ENCODE measurements at places on chromosomes 1 and 21.

DNA sequence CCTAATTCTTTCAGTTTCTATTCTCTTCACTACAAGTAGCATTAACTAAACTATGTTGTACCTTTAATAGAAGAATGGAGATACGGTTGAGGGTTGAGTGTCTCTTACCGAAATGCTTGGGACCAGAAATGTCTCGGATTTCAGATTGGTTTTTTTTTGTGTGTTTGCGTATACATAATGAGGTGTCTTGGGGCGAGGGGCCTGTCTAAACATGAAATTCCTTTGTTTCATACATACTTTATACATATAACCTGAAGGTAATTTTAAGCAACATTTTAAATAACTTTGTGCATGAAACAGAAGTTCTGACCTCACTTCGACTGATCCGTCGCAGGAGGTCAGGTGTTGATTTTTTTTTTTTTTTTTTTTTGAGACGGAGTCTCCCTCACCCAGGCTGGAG lies 36.3 kb upstream of the MYOCOS start:
- DNase-seq = no peak

DNA sequence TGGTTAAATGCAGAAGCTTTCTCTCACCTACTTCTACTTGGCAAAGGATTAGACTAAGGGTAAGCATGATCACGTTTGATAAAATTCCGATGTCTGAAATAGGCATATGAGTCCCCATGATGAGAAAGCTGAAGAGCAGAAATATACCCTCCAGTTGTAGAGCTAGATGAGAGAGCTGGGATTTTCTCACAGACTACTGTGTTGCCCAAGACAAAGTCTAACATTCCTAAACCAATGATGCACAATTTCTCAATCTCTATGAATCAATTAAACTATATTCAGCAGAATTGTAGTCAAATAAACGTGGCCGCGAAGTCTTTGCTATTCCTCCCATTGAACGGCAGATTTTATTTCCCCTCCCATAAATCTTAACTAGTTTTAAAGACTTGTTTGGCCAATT lies 699.2 kb downstream of the KCNT2 start:
- DNase-seq = no peak

GRCh38 chr1:114040273-114041015 lies 61.2 kb downstream of the OLFML3 start:
- DNase-seq = no peak

DNA sequence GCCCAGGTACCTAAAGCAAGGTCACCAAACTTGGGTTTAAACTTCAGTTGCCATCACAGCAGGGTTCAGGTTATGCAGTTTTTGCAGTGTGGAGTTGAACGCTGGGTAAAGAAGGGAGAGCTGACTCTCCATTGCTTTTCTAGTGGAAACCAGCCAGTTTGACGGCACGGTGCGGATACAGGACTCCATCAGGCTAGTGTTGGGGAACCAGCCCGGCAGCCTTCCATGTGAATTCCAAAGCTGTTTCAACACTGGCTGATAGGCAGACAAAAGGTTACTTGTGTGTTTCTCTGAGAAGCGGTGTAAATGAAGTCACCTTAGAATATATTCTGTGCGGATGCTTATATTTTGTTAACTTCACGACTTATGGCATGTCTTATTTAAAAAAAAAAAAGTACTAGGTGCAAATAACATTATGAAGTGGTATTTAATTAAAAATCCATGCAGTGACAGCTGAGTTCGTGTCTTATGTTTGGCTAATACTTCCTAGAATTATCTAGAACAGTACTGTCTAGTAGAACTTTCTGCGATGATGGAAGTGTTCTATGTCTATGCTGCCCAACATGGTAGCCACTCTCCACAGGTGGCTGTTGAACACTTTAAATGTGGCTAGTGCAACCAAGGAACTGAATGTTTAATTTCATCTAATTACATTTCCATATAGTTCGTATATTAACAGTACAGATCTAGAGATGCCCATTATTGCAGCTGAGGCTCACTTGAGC lies 29.9 kb upstream of the RCAN3 start:
- no peak for DNase-seq

DNA sequence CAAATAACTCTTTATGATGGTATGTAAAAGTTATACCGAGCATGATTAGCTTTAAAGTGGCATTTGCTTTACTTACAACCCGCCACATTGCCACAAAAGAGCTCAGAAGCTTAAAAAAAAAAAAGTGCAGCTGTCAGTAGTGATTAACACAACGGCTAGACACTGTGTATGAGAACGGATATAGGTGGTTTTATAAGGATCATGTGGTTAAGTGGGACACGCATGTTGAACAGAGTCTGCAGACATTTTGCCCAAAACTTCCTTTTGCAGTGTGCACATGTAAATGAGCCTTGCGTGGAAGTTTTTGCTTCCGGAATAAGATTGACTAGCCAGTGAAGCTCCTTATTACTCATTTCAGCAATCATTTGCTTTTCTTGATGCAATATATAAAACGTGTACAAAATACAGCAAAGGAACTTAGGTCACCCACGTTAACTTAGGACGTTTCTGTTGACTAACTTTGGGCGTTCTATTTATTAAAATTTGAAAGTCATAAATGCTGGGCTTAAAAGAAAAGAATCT lies 58.7 kb upstream of the RGS1 start:
- DNase-seq = peak; percentile 86

- DNase-seq = no peak
These were observed 15.8 kb downstream of the SCAF4 start for GRCh38 chr21:31716106-31716505.

- DNase-seq = no peak
These were observed 475.6 kb upstream of the B3GALT2 start for GRCh38 chr1:193662030-193662429.

DNA sequence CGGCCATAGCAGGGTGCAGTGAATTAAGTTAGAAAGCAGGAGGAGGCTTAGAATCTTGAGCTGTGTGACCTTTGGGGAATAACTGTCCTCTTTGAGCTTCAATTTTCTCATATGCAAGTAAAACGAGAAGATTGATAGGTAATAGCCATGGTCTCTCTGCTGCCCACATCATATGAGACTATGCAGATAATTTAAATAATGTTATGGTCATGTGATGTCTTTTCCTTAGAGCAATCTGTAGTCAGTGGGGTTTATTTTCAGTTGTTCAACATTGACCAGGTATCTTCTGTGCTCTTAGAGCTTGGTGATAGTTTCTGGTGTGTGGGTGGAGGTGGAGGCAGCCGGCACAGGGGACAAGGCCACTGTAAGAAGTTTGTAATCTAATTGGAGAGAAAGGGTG lies 537.1 kb downstream of the KIF26B start:
- DNase-seq = no peak

DNA sequence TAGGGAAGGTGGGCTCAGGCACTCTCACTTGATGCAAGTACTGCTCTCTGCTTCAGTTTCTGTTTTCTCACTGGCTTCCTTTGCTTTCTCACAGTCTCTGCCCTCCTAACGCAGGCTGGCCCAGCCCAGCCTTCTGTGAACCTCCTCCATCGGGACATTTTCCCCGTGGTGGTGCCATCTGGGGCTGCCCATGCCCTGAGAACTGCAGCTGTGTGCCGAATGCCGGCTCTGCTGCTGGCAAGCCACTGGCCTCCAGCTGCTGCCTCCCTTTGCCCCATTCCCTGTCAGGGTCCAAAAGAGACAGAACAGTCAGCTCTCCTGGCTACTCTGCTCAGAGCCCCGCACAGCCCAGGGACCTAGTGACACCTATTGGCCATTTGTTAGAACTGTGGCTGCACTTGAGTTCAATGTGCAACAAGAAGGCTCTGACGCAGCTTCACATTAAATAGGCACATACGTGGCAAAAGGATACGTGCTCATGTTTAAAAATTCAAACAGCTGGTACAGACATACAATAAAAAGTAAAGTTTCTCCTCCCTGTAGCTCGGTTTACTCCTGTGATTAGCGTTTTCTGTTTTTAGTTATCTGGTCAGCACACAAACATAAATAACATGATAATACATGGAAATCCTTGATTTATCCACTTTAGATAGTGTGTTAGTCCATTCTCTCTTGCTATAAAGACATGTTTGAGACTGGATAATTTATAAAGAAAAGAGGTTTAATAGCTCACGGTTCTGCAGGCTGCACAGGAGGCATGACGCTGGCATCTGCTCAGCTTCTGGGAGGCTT lies 46.6 kb downstream of the FCRL5 start:
- peak; percentile 11 for DNase-seq

DNA sequence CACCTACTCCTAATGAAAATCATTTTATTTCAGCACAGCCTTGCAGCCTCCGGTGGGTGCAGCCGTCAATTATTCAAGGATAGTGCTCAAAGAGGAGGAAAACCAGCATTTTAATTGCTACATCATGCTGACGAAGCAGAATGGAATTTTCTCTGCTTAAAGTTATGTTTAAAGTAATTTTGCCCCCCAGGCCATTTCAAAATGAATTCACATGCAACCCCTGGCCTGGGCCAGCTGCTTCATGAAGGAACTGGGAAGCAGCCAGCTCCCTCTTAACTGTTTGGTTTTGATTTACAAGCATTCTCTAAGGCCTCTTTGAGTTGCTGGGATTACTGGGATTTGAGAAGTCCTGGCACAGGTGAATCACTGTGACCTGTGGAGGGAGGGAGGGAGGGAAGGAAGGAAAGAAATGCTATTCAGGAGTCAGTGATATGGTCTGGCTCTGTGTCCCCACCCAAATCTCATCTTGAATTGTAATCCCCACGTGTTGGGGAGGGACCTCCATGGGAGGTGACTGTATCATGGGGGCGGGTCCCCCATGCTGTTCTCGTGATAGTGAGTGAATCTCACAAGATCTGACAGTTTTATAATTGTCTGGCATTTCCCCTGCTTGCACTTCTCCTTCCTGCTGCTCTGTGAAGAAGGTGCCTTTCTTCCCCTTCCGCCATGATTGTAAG lies 66.0 kb downstream of the PGBD5 start:
- no peak for DNase-seq

GRCh38 chr1:183926983-183927382 lies 110.5 kb downstream of the COLGALT2 start:
- no peak for DNase-seq

- DNase-seq = no peak
These were observed 234.8 kb downstream of the GPR52 start for GRCh38 chr1:174682419-174683008.

DNA sequence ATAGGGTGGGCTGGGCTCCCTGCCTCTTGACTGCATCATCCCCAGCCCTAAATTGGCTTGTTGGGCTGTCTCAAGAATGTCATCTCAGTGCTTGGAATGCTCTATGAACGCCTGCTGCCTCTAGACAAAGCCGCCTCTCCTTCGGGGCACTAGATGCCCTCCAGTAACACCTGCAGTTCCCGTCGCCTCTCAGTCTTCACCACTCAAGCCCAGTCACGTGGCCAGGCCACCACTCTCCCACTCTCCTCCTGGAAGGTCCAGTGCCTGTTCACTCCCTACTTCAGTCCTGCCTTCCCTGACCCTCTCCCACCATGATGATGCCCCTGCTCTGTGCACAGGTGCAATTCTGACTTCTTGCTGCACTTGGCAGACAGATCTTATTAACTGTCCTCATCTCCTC lies 7.0 kb downstream of the TAS1R2 start:
- DNase-seq = no peak

- no peak for DNase-seq
These were observed 235.4 kb downstream of the HMCN1 start for GRCh38 chr1:185969524-185969991.

DNA sequence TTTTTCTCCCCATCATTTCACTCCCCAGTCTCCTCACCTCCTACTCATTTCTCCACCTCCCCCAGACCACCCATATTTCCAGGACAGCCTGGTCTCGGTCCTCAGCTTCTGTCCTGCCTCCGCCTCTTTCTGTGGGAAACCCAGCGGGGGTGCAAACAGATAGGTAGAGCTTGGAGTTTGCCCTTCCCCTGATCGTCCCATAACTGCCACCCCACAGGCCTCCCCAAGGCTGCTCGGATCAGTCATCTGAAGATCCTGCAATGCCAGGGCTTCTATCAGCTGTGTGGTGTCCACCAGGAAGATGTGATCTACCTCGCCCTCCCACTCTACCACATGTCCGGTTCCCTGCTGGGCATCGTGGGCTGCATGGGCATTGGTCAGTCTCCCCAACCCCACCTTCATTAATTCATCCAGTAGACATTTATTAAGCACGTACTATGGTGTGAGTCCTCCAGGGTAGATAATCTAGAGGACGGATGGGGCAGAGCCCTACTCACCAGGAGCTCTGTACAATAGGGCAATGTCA lies 1.7 kb downstream of the SLC27A3 start:
- no peak for DNase-seq

GRCh38 chr1:235513495-235514366 lies 9.5 kb upstream of the B3GALNT2 start:
- peak; percentile 56 for DNase-seq

DNA sequence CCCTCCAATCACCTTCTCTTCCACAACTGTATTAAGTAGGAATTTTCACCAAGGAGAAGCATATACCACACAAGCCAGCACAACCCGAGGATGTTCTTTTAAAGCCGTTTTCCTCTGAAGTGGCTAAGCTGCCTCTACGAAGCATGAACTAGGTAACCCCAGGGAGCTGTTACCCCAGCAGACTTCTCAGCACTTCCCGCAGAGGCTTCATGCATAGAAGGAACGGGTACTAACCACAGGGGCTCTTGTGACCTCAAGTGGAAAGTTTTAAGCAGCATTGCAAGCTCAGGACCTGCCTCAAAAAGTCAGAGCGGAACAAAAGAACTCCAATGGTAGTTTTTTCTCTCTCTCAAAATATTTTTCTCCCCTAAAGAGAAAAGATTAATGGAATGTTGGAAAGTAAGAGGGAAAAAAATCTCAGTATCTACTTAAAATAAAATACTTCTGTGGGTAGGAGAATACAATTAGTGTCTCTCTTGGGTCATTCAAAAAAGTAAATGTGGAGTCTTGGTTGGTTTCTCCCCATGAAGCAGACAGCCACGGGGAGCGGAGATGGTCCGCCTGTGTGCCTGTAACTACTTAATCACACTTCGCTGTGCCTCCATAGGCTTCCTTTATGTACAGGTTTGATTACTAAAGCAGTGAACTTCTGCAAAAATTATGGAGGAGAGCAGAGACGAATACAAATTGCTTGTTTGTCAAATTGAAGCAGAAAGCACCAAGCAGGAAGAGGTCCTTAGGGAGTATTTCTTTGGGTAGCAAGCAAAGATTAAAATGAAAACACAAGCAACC lies 40.9 kb downstream of the STX6 start:
- peak; percentile 39 for DNase-seq

GRCh38 chr1:241985787-241986186 lies 13.1 kb downstream of the MAP1LC3C start:
- no peak for DNase-seq

- DNase-seq = no peak
These were observed 37.6 kb downstream of the DIPK1A start for GRCh38 chr1:92923664-92924063.

DNA sequence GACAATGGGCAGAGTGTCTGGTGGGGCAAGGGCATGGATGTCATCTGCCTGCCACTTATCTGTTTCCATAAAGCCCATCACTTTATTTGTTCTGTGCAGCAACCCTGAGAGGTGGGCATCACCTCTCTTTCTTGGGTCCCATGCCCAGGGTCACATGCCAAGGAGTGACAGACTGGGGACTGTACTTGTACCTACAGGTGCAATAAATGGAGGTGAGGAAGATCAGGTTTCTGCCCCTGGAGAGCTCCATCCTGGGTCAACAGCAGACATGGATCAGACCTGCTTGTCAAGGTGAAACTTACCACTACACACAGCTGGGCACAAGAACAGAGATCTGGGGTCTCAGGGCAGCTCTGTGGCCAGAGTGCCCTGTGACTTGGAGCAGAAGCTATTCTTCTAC lies 18.4 kb upstream of the PRDM16 start:
- DNase-seq = no peak

- DNase-seq = no peak
These were observed 86.5 kb downstream of the NUF2 start for GRCh38 chr1:163408262-163408661.
